ENCODE measurements at places on chromosomes 3 and 15.

- DNase-seq = no peak
Observed at GRCh38 chr3:193620057-193620456, 27.0 kb downstream of the OPA1 start.

DNA sequence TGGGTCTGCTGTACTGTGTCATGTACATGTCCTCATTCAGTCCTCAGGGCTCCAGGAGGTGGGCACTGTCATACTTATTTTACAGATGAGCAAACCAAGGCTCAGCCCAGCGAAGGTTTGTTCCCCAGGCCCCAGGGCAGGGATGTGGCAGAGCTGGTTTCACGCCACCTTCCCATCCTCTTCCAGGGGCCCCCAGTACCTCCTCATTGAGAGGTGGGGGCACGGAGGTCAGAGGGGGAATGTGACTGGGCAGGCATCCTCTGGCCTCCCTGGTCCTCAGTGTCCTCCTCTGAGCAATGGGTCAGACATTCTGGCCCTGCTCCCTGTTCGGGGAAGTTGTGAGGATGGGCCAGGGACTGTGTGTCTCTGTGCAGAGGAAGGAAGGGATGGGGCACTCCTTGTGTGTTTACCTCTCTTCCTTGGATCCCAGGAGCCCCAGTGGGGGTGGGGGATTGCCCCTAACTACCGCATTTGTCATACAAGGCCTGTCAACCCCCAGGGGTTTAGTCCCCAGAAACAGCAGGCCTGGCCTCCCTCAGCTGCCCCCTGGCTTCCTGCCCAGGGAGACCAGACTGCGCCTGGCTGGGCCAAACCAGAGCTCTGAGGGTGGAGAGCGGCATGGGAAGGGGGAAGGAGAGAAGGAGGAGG lies 65.9 kb upstream of the LCTL start:
- DNase-seq = no peak

DNA sequence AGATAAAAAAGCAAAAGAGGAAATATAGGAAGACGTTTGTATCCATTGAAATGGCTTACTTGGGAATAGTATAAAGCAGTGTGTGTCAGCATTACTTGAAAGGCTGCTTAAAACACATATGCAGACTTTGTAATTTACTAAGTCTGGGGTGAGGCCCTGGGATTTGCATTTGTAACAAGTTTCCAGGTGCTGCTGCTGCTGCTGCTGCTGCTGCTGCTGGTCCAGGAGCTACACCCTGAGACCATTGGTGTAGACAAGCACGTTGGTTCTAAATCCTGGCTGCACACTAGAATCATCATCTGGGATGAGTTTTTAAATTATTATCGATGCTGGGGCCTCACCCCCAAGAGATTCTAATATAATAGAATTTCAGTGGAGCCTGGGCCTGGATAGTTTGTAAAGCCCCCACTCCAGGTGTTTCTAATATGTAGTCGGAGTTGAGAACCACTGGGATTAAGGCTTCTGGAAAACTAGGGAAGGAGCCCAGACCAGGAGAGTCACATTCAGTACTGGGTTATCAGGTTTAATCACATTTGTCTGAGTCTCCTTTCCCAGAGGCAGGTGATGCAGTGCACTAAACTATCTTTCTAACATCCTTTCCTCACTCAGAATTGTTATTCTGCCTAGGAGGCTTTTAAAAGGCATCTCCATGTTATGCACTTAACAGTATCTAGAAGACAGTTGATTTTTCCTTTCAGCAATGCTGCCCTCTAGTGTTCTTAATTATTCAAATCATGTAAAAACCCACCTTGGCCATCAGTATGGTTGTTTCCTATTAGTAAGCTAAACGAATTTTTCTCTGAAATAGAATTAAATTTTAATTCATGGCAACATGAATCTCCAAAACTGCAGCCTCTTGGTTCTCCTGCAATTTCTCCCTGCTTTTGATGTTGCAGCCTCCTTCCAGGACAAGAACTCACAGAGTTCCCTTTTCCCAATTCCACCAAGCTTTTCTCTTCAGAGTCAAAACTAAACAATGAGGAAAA lies 45.4 kb downstream of the SSR3 start:
- peak; percentile 85 for DNase-seq

- DNase-seq = peak; percentile 86
Observed at GRCh38 chr3:33636125-33636850, 81.8 kb downstream of the CLASP2 start.

- DNase-seq = no peak
Observed at GRCh38 chr3:114285648-114286230, 8.1 kb upstream of the TIGIT start.

- no peak for DNase-seq
Observed at GRCh38 chr3:152079980-152080379, 188.7 kb upstream of the MBNL1 start.

GRCh38 chr15:67064607-67065530 lies 533 bp upstream of the SMAD3 start:
- DNase-seq = peak; percentile 35

DNA sequence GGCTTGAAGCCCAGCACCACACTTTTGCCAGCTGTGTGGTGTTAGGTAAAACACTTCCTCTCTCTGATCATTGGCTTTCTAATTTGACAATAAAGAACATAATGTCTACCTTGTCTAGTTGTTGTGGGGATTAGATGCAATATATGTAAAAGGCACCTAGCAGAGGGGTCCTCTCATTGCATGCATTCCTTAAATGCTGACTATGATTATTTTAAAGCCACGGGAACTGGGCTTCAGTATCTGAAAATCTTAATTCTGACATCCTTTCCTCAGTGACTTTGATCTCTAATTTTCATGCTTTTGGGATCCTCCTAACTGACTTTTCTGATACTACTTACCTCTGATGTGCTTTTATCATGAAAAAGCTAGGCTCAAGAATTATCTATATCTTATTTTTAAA lies 596.3 kb downstream of the TAFA4 start:
- no peak for DNase-seq

- no peak for DNase-seq
Observed at GRCh38 chr3:59690886-59691285, 641.1 kb upstream of the CFAP20DC start.

- no peak for DNase-seq
Observed at GRCh38 chr3:124879337-124879680, 7.9 kb downstream of the ITGB5 start.

Data from hematopoietic multipotent progenitor cell treated with erythropoietin and hydrocortisone succinate and interleukin-3 and kit ligand, for 6 days (in vitro differentiated cells).